Ovary (tissue), 10 donors: ENCODE measurements at places on chromosomes 13 and 19. TPM values are rescaled to one million over a fixed set of nuclear protein-coding genes. Genes with fewer than 3 reads are reported as not detected.

The CYSLTR2 gene
- total RNA-seq = 4.3 TPM

The ZNF112 gene
- 4.6 TPM for total RNA-seq

The B3GLCT gene
- total RNA-seq = 7.9 TPM

The SLC8A2 gene
- not detected for total RNA-seq

The DMKN gene
- 82.1 TPM for total RNA-seq

The TUBB4A gene
- 4.3 TPM for total RNA-seq

The CGB5 gene
- total RNA-seq = not detected

The POLRMT gene
- 27.0 TPM for total RNA-seq

The NUDT15 gene
- 8.1 TPM for total RNA-seq

The LTBP4 gene
- 214 TPM for total RNA-seq

The DZIP1 gene
- 55.8 TPM for total RNA-seq

The ZNF653 gene
- 13.9 TPM for total RNA-seq
